NB4 (cell line): ENCODE measurements at places on chromosomes 7 and 10.
A peak's percentile ranks its signal among the peaks of the same experiment; 100 is the strongest.

GRCh38 chr10:15378569-15378968, 7.5 kb upstream of the FAM171A1 start:
- DNase-seq = no peak

DNA sequence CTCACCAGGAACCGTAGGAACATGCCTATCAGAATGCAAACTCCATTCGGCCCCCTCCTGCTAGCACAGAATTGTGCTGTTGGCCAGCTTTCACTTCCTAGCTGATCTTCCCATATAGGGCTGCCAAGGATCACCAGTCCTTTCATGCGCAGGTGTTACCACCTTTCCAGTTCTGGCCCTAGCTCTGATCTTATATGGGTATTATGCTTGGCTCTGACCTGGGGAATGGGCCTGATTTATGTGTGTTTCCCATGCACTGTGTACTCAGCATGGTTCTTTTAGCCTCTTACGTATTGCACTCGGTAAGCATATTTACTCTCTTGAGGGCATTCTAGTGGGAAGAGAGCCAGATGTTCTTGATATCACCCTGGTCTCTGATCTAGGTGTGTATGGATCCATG, 11.1 kb downstream of the SLC35G1 start:
- DNase-seq = no peak

DNA sequence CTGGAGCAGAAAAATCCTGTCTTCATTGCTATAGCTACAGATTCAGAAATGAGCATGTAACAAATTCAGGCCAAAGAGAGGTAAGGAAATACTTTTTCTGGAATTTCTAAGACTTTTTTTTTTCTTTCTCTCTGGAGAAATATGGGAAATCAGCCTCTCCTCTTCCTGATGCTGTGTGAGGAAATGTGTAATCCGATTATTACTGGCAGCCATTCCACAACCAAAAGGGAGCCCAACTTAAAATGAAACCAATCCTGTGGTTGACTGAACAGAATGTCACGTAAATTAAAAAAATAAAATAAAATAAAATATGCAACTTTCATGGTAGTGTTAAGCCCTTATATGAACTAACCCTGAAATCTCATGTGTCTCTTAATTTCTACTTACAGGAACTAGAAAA, 10.7 kb upstream of the POT1 start:
- no peak for DNase-seq

- no peak for DNase-seq
Measured at GRCh38 chr7:155555116-155555695, 8.8 kb upstream of the CNPY1 start.

- DNase-seq = peak; percentile 56
Measured at GRCh38 chr10:99276848-99277486, 41.3 kb upstream of the HPSE2 start.

DNA sequence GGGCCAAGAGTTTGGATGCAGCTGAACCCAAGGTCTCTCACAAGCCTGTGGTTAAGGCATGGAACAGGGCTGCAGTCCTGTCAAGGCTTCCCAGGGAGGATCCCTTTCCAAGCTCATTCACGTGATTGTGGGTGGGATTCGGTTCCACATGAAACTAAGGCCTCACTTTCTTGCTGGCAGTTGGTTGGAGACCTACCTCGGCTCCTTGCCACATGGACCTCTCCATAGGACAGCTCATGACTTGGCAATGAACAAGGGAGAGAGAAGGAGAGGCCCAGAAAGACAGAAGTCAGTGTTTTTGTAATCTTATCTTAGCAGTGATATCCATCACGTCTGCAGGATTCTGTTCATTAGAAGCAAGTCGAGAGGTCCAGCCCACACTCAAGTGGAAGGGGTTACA, 583.8 kb downstream of the LRMDA start:
- DNase-seq = no peak

GRCh38 chr7:47852330-47853245, 95.7 kb downstream of the PKD1L1 start:
- DNase-seq = no peak

DNA sequence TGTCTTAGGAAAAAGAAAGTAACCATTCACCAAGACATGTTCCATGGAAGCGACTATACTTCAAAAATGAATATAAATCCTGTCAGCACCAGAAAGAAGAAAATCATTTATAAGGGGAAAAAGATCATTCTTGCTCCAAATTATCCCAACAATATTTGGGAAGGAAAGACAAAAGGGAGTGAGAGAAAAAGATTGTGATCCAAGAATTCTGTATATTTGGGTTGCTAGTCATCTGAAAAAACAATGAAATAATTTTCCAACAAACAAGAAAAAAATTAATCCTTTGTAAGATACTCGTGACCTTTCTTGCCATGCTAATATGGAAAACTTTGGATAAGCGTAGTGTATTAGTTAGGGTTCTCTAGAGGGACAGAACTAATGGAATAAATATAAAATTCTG, 163.2 kb upstream of the ZNF32 start:
- DNase-seq = no peak

GRCh38 chr7:20219446-20220292, 2.5 kb upstream of the MACC1 start:
- DNase-seq = peak; percentile 100

GRCh38 chr10:62127975-62128374, 140.7 kb downstream of the RTKN2 start:
- no peak for DNase-seq

DNA sequence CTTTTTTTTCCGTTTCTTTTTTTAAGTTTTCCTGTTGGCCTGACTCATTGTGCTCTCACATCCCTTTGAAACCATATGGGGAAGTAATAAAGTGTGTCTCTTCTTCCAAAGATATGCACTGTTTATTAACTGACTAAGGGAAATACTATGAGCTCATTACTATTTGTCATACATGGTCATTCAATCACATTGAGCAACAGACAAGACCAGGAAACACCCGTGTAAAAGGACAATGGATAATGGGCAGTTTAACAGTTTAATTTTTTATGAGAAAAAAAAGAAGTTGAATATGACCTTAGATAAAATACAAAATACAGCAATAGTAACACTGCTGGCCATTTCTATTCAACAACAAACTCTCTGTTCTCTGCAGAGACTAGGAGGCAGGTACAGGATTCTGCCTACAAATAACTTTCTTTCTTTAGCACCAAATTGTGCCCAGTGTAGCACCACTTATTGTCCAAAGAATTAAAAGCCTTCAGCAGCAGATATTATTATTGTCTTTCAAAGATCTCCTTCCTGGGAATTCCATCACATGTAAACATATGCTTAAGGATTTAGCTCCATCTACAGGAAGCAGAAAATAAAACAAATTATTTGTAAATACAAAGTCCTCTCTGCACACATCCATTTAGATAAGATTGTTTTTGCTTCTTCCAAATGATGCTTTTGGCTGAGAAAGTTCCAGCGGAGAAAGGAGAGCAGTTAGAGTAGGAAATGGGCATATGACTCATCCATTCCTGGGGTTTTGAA, 55.0 kb upstream of the AKR1E2 start:
- DNase-seq = peak; percentile 27

DNA sequence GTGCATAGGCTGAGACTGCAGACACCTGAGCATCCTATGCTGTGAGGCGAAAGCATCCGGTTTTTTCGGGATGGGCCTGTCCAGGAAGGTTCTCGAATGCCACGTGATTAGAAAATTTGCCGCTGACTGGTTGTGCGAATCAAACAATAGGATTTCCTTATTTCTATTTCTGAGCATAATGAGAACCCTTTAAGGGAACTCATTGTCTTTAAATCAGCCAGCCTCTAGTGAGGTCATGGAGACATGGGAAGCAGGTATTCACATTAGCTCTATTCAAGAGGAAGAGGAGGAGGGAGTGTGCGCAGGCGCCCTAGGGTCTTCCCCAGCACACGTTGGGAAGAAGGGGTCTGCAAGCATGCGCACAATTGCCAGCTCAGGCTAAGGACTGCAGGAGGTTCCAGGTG, 5.6 kb downstream of the GIMAP1 start:
- DNase-seq = no peak

GRCh38 chr10:11058965-11059364, 41.3 kb downstream of the CELF2 start:
- DNase-seq = no peak

- DNase-seq = peak; percentile 11
Measured at GRCh38 chr10:86857128-86857721, 100.2 kb downstream of the MMRN2 start.

- no peak for DNase-seq
Measured at GRCh38 chr10:6232846-6233724, 30.4 kb downstream of the PFKFB3 start.

- DNase-seq = no peak
Measured at GRCh38 chr10:74223755-74224529, 72.9 kb downstream of the ADK start.

- DNase-seq = no peak
Measured at GRCh38 chr10:87544721-87545120, 40.0 kb downstream of the MINPP1 start.

GRCh38 chr7:84682543-84682942, 488.0 kb upstream of the SEMA3A start:
- no peak for DNase-seq

- DNase-seq = no peak
Measured at GRCh38 chr7:93948106-93948505, 26.6 kb downstream of the GNG11 start.

DNA sequence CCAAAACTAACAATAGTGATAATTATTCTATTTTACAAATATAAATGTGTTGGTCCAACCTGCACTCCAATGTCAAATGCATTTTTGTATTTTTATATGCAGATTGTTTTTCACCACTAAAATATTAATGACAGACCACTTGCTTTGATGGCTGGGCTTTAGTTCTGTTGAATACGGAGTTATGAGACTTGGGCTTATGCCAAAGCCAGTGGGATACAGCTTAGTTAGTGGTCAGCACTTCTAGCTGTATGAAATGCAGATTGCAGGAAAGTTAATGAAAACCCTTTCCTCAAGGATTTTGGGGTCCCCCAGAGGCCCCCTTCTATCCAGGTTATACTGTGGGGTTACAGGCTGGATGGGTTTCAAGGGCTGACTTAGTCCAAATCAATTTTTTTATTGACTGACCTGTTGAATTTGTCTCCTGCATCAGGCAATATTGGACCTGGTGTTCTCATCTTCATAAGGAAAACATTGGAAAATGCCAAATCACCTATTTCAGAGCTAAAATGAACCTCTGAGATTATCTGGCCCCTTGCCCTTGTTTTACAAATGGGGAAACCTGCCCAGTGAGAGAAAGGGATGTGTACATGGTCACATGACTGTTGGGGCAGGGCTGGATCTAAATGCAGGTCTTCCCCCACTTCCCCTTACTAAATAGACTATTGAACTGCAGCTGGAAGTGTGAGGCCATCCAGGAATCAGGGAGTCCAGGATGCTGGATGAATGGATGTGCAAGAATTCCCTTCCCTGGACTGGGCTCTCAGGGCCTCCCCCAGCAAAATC, 1085.3 kb downstream of the KCNMA1 start:
- no peak for DNase-seq

- no peak for DNase-seq
Measured at GRCh38 chr7:130334274-130334673, 10.3 kb upstream of the CPA5 start.

DNA sequence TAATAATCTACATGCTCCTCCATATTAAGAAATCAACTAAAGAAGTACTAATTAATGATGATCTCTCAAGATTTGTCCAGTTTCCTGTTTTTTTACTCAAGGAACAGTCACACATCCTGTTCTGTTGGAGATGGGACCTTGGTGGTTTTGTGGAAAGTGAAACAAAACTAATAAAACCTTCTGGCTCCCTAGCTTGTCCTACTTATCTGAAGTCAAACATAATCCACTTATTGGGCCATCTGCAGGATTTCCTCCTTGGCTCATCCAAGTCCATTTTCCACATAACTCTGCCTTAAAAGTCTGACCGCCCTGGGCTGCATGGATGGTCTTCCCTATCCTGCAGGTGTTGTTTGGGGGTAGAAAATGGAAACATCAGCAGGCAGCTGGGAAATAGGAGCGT, 39.4 kb upstream of the TARP start:
- DNase-seq = peak; percentile 94

GRCh38 chr10:7665767-7666166, 999 bp downstream of the ITIH5 start:
- no peak for DNase-seq

- DNase-seq = peak; percentile 64
Measured at GRCh38 chr10:45373576-45374349, at the start of gene ALOX5. ALOX5 (plus strand) TSS chr10:45374216; CDS start chr10:45374280, 64 bp downstream.

DNA sequence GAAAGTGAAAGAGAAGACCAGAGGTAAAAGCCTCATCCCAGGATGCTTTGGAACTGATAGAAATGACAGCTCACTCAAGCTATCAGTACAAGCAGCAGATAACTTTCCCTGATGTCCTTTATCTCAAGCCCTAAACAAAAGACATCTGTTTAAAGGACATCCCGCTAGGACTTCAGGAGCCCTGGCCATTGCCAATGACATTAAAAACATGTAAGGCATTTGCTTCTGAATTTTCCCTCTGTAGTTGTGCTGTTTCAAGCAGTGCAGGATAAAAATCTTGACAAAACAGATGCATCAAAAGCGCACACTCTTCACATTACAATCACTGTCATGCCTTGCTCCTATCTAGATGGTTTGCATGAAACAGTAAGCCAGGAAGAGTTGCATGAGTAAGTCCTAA, 159.8 kb downstream of the AOAH start:
- no peak for DNase-seq

- no peak for DNase-seq
Measured at GRCh38 chr10:5538446-5538845, 13.7 kb downstream of the CALML3 start.
